Suppressor macrophage (primary cell): ENCODE measurements at places on chromosomes 4 and X.
A peak's percentile ranks its signal among the peaks of the same experiment; 100 is the strongest.

DNA sequence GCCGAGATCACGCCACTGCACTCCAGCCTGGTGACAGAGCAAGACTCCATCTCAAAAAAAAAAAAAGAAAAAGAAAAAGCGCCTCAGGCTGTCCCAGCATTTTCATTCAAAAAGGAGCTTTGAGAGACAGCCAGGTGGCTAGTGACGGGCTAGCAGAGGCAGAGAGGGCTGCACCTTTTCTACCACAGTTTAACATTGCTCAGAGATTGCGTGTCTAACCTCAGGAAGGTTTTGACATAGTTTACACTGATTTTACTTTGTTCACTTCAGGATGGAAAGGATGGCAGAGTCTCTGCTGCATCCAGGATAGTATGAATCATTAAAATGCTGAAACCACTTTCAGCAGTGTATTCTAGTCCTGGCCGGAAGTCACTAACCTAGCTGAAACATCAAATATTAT is 28.1 kb downstream of the ZFP42 start:
- DNase-seq = no peak

GRCh38 chr4:125262502-125262901 is 52.3 kb upstream of the FAT4 start:
- DNase-seq = no peak

GRCh38 chrX:54807524-54808108 is at the start of gene MAGED2:
MAGED2 (plus strand) TSS chrX:54807745; CDS start chrX:54809332, 1,587 bp downstream.
- DNase-seq = no peak

- DNase-seq = no peak
Observed at GRCh38 chr4:72194046-72194445, 162.2 kb downstream of the NPFFR2 start.

GRCh38 chr4:146435962-146436361 is 85.8 kb downstream of the SLC10A7 start:
- DNase-seq = no peak

GRCh38 chr4:77092975-77093374 is 17.2 kb upstream of the CCNI start:
- DNase-seq = peak; percentile 47

- no peak for DNase-seq
Observed at GRCh38 chr4:2304877-2305561, 43.1 kb upstream of the MXD4 start.
